Stimulated activated CD4-positive, alpha-beta T cell treated with anti-CD3 and anti-CD28 coated beads, Interleukin-12 subunit alpha, Interleukin-12 subunit beta, amount 100 ng/mL, for 4 hours (primary cell): ENCODE measurements at places on chromosomes 16 and 17.

DNA sequence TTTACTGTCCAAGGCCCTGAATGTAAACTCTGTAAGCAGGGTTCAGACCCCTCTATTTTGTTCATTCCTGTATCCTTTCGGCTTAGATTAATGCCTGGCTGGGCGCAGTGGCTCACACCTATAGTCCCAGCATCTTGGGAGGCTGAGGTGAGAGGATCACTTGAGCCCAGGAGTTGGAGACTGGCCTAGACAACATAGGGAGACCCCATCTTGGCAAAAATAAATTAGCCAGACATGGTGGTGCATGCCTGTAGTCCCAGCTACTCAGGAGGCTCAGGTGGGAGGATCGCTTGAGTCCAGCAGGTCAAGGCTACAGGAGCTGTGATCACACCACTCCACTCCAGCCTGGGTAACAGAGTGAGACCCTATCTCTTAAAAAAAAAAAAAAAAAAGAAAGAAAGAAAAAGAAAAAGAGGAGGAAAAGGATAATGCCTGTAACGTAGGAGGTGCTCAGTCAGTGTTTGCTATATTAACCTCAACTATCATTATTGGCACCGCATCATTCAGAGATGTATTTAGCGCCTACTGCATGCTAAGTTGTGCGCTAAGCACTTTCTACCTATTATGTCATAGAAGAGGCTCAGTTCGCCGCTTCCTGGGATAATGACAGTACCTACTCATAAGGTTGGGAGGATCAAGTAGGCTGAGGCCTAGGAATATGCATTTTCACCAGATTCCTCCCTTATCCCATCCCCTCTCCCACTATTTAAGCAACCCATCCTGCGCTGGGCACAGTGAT is 5.0 kb downstream of the SOCS1 start:
- no peak for DNase-seq

GRCh38 chr16:72876221-72876620 is 171.7 kb downstream of the ZFHX3 start:
- DNase-seq: no peak

GRCh38 chr17:77646046-77646430 is 312.5 kb upstream of the TNRC6C start:
- no peak for DNase-seq

DNA sequence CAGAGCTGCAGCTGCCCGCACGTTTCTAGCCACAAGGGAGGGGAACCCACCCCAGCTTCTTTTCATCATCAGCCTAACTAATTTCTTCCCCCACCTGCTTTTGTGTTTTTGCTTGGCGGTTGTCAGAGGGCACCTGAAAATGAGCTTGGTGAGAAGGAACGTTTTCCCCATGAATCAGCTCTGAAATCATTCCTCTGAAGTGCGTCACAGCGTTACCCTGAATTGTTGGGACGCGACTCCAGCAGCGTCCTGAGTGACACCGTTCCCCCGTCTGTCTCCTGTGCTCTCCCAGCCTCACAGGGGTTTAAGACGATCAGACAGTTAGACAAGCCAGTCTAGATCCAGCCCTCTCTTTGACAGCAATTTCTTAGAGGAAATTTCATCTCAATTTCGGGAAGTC is 722.9 kb upstream of the EEF2KMT start:
- DNase-seq: no peak

DNA sequence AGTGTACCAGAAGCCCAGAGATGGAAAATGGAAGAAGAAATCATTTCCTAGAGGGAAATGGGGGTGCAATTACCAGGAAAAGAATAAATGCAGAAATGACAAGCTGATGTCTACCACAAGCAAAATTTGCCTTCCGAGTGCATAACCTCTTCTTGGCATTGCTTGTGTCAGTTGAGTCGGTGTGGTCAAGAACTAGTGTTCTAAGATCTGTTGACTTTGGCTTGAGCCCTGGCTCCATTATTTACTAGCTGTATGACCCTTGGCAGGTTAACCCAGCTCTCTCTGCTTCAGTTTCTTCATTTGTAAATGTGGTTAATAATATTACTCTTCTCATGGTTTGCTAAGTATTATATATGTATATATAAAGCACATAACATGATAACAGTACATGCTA is 273.0 kb upstream of the IRX5 start:
- DNase-seq: no peak

DNA sequence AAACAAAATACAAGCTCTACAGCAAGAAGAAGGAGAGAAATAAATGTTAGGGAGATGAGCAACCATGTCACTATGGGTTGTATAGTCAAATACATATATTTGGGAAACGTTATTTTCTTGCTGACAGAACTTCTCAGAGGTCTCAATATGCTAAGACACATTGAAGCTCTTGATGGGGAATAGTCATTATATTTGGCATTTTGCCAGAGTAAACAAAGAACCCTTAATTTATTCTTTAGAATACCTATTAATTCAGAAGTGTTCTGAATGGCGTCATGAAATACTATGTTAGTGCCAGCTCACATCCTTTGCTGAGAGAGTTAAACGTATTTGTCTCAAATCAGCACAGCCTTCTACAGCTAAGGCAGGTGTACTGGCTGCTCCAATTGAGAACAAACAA is 458.9 kb downstream of the CDH13 start:
- no peak for DNase-seq
